ENCODE measurements at places on chromosomes 12 and 14.

DNA sequence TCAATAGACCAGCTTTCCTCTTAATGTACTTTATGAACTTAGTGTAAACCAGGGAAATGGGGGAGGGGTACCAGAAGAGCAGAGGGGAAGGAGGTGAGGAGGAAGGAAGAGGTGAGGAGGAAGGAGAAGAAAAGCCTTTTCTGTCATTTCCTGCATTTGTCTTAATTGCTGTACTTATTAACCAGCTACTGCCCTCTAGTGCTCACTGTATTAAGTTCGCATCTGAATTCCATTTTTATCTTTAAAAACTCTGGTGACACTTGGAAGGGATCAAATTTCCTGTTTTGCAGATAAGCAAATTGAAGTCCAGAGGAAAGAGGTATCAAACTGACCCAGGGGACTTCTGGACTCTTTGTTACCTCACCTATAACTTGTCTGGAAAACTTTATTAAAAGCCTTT is 22.2 kb downstream of the MANSC1 start:
- no peak for DNase-seq

GRCh38 chr14:103472939-103473338 is 49.7 kb downstream of the CKB start:
- DNase-seq = no peak

DNA sequence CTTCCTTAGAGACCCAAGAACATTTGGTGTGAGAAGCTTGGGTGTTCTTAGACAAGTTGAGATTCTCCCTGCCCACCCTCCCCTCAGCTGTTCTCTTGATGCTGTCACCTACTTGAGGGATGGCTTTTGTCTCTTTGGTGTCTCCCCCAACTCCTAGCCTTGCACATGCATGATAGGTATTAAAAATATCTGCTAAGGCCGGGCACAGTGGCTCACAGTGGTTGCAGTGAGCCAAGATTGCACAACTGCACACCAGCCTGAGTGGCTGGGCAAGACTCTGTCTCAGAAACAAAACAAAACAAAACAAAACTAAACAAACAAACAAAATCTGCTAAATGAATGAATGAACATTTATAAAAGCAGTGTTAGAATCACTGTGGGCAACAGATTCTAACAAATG is 261.1 kb downstream of the AKAP6 start:
- DNase-seq = no peak

GRCh38 chr14:32784405-32784804 is 154.3 kb upstream of the NPAS3 start:
- no peak for DNase-seq

- no peak for DNase-seq
Observed at GRCh38 chr12:130461447-130461815, 123.7 kb downstream of the PIWIL1 start.

DNA sequence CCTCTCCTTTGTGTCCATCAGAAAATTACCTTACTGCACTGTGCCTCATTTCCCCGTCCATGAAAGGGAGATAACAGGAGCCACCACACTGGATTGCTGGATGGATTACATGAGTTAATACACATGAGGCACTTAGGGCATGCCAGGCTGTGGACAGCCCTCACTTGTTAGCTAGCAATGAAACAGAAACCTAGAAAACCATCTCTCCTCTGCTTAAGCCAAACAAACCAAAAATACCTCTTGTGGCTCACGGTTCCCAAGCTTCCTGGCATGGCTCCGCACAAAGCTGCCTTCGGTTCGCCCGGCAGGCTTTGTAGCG is 660 bp upstream of the HCFC2 start:
- DNase-seq = no peak

GRCh38 chr14:68458840-68459469 is 333.9 kb downstream of the ZFP36L1 start:
- no peak for DNase-seq

- no peak for DNase-seq
Observed at GRCh38 chr14:85675957-85676356, 146.0 kb downstream of the FLRT2 start.

- no peak for DNase-seq
Observed at GRCh38 chr12:93741659-93742109, 64.5 kb downstream of the CRADD start.

GRCh38 chr12:106138633-106139421 is at the start of gene NUAK1:
Gene NUAK1, minus strand, starts transcription at chr12:106138954. Its CDS starts 301 bp downstream, at chr12:106138653.
- no peak for DNase-seq

- DNase-seq = no peak
Observed at GRCh38 chr12:113070117-113070906, 13.8 kb downstream of the DTX1 start.

GRCh38 chr12:122481861-122482260 is 18.9 kb downstream of the ZCCHC8 start:
- no peak for DNase-seq

DNA sequence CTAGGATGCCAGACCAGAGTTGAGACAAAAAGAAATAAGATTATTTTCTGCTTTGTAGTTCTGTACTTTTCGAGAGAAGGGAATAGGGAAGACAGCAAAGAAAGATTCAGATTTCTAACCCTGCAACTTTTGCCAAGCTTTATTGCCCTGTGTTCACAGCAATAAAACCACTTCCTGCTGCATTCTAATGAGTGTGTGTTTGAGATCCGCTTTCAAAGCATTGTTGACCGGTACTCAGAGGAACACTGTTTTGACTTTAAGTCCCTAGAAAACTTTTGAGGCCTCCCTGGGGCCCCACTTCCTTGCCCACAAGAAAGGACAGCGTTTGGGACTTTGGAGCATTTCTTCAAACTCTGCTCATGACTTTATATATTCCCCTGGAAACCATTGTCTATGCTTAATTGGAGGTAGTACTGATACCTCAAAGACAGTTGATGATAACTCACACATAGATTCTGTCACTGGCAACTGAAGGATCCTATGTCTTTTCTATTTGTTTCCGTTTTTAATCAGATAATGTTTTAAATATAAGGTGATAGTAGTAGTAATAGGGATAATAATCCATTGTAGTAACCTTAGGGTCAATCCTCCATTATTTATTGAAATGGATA is 1.3 kb downstream of the RNASE6 start:
- DNase-seq = no peak

- DNase-seq = no peak
Observed at GRCh38 chr14:105283899-105284298, 16.9 kb downstream of the BRF1 start.

DNA sequence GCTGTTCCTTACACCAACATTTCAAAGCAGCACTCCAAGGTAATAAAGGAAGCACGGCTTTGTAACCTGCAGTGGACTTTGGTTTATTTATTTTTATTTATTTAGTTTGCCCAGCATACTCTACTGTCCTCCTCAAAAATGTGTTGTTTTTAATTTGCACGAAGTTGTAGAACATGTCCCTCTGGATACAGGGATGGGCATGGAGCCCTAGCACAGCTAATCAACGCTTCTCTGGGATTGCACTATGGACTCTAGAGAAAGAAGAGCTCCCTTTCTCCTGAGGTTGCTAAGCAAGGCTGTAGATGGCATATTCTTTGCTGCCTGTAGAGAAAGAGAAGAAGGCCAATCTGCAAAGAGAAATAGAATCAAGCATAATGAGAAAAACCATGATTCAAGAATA is 5.9 kb upstream of the ANAPC5 start:
- DNase-seq = no peak

- no peak for DNase-seq
Observed at GRCh38 chr14:32709027-32709426, 229.7 kb upstream of the NPAS3 start.

- DNase-seq = no peak
Observed at GRCh38 chr14:95289323-95290010, 30.2 kb downstream of the CLMN start.

DNA sequence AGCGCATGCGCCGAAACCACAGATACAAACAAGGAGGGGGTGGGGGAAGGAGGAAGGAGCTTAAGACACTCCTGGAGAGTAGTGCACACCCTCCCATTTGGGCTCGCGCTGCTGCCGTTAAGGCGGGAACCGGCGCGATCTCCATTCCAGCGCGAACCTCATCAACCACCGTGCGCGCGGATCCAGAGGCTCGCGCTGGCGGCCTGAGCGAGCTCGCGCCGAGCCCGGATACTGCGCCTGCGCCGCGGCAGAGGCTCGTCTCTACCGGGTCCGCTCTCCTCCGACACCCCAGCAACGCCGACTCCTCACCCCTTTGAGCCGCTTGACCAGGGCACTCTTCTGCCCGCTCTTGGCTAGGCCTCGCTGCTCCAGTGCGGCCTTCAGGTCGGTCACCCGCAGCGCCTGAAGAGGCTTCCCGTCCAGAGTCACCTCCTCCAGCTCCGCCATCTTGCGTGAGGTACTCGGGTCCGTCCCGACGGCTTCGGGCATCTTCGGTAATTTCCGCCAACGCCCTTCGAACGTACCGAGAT is at the start of gene ACIN1:
Gene ACIN1 (minus strand): TSS at position 471 of the 530 bp plus-strand sequence. CDS start 24 bp downstream, at position 447.
- no peak for DNase-seq

- DNase-seq = no peak
Observed at GRCh38 chr14:79564371-79564770, 646.9 kb downstream of the DIO2 start.

GRCh38 chr12:51889216-51890132 is 1.6 kb downstream of the ANKRD33 start:
- no peak for DNase-seq

DNA sequence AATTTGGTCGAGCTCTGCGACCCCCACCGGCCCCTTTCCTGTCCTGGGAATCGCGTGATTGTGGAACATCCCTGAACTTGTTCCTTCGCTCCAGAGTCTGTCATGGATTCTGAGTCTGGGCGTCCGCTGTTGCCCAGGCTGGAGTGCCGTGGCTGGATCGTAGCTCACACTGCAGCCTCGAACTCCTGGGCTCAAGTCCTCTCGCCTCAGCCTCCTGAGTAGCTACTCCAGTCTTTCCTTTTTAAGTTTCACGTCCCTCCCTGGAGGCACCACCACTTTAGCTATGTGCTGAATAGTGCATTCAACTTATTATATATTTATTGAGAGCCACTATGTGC is 698 bp downstream of the ACOT6 start:
- DNase-seq = no peak

- DNase-seq = no peak
Observed at GRCh38 chr14:52391881-52392615, 77.9 kb downstream of the PTGER2 start.

DNA sequence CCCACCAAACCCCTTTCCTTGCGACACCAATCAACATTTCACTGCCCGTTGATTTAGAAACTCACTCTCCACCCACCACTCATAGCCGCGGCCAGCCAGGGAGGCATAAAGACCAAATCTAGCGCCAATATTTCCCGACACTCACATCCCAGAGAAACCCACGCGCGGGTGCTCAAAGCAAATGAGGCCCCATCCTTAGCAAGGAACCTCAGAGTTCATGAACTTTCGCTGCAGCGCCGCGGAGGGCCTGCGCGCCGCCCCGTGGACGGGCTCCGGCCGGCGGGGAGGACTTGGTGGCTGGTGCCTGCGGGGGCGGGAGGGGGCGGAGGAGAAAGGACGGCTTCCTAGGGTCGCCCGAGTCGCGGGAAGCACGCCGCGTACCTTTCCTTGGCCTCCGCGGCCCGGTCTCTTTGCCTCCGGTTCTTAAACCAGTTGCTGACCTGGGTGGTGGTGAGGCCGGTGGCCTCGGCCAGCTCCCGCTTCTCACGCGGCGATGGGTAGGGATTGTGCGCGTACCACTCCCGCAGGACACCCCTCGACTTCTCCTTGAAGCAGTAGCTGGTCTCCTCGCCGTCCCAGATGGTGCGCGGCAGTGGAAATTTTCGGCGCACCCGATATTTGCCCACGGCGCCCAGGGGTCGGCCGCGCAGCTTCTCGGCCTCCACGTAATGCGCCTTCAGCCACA is 886 bp downstream of the SIX1 start:
- no peak for DNase-seq

DNA sequence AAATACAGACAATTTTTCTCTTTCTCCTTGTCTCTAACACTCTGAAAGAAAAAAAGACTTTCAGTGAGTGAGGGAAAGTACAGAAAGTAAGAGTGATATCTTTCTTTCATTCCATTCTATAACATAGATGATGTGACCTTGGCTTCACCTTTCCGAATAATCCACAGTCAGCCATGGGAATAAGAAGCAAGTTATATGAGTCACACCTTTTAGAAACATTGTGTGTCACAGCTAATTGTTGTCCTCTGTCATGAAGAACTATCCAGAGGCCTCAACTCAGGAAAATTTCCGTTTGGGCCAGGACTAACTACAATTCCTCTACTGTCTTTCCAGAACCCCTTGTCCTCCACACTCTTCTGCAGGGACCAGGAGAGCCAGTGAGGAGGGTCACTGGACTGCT is 209.7 kb upstream of the FAR2 start:
- no peak for DNase-seq

- no peak for DNase-seq
Observed at GRCh38 chr12:87385322-87385721, 643.9 kb downstream of the C12orf50 start.

DNA sequence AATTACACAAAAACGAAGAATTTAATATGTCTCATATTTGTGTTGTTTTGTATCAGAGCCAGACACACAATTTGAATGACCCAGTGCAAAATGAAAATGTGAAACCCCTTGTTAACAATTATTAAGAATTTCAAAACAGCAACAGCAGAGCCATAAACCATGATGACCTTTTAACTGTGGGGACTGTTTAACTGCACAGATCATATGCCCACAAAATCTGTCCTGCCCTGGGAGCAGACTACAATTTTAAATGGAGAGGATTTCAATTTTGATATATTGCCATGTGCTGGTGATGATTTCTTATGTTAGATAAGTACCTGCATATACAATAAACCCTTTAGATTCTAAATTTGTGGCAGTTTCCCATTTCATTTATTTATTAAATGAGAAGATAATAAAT is 455.5 kb upstream of the MGAT4C start:
- no peak for DNase-seq

DNA sequence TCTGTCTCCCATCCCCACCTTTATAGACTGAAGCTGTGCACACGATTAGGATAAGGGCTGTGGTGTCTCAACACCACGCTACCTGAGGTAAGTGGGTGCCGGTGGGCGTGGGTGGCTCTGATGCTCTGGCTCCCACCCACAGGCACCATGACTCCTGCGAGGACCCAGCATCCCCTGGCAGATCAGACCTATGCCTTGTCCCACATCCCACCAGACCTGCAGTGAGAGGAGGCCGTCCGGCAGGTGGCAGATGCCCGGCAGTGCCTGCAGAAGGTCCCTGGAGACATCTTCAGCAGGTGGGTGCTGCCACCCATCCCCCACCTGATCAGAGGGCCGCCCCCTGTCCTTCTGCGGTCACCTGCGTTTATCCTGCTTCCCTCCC is 104.4 kb upstream of the PRB2 start:
- DNase-seq = no peak

GRCh38 chr14:58813745-58814144 is 176.0 kb downstream of the DACT1 start:
- no peak for DNase-seq

DNA sequence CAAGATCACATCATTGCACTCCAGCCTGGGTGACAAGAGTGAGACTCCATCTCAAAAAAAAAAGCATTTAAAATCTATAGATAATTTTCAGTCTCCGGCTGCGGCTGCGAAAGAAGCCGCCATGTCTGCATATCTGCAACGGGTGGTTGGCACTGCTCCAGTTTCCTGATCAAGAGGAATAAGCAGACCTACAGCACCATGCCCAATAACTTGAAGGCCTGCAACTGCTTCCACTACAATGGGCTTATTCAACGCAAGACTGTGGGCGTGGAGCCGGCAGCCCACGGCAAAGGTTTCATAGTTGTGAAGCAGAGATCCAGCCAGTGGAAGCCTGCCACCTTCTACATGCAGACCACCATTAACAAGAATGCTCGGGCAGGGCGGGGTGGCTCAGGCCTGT is 30.6 kb upstream of the EID3 start:
- no peak for DNase-seq

GRCh38 chr12:57332646-57333312 is 81.8 kb upstream of the STAC3 start:
- no peak for DNase-seq

GRCh38 chr12:33044447-33044846 is 147.9 kb upstream of the PKP2 start:
- DNase-seq = no peak

GRCh38 chr12:31702047-31702446 is 26.8 kb downstream of the AMN1 start:
- DNase-seq = no peak

Measured in cerebellar nuclear complex (tissue), 1 donor.